IMR-90 (cell line): ENCODE measurements at places on chromosomes 2 and 18.

DNA sequence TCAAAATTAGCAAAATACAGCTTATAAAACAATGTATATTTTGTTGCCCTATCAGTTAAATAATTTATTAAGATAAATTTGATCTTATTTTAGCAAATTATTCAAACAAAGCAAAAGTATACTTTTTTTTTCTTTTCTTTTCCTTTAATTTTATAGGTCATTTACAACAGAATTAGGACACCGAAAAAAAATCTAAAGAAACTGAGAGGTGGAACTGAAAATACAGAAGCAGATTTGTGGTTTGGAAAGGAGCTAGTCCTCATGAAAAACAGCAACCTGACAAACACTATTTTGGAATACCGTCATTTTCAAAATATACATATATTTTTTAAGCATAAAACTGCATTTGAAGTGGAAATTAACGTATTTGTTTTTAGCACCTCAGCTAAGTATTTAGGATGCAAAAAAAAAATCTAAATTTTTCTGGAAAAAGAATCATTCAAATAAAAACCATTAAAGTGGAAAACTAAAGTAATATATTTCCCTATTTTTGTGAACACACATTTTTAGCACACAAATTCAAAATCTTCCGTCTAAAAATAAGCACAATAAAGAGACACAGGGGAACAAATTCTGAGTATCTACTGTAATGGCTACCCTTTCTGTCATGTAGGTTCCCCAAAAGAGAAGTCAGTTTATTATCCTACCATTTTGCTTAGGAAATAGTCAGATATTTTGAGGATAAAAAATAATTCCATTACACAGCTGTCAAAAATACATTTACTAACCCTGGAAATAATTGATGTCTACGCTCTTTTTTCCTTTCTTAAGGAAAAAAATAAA lies 2.7 kb downstream of the CCDC88A start:
- no peak for DNase-seq

DNA sequence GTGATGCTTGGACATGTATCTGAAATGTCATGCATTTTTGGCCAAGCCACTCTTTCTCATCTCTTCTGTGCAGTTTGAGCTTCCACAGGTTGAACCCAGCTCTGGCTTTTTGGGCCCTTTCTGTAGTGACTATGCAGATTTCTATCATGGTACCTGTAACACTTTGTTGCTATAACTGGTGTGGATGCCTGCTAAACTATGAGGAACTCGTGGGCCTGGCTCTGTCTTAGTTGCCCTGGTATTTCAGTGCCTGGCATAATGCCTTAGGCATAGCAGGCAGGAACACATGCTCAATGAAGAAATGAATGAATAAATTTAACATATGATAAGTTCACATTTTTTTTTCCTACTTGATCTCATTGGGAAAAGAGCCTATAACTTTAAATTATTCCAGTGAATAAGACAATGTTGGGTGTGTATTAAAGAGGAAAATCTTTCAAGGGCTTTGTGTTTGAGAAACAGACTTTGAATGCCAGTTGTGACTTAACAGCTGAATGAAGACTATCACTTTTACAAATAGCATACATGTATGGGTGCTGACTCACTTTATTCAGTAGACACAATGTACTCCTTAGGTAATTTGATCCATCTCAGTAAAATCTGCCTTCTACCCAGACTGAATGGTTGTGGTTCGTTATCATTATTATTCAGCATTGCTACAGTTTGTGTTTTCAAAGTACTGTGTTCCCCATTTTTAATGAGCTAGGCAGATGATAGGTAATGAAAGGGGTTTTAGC lies 86.4 kb upstream of the MAP4K3 start:
- DNase-seq, result peak; percentile 93

DNA sequence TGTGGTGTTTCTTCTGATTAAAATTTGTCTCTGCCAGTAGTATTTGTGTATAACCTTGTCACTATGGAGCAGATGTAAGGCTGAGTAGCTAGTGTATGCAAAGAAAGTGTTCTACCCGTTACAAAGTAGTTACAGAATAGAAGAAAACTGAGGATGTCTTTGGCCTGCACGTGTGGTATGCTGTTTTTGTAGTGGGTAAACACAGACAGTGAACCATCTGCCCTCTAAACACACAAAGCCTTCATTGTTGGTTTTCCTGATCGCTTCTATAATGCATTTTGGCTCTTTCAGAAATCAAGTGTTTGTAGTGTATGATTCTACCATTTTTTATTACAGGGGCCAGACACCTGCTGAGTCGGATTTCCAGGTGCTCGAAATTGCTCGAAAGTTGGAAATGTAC lies 61.5 kb downstream of the FARP2 start:
- no peak for DNase-seq

GRCh38 chr2:203453858-203454451 lies 81.1 kb downstream of the RAPH1 start:
- DNase-seq, result peak; percentile 72

- no peak for DNase-seq
Observed at GRCh38 chr2:106996171-106996769, 110.3 kb upstream of the ST6GAL2 start.

DNA sequence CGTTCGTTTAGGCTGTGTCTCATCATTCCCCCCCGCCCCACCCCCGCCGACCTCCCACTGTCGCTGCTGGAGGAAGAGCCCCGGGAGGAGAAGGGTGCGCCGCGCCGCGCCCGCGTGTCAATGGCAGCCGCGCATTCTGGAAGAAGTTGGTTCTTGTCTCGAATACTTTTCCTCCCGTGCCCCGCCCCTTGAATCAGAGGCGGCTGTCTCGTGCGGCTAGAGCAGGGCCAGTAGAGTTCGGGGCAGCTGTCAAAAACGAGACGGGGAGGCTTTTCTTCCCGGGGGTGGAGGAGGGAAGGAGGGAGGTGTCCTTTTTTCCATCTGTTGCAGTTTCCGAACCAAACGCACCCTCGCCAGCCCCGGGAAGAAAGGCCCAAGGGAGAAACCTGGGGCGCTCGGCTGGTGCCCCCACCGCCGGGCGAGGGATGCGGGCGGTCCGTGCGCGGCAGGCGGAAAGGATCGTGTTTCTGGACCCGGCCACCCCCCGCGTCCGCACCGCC lies 410 bp upstream of the TGIF1 start:
- DNase-seq, result no peak

DNA sequence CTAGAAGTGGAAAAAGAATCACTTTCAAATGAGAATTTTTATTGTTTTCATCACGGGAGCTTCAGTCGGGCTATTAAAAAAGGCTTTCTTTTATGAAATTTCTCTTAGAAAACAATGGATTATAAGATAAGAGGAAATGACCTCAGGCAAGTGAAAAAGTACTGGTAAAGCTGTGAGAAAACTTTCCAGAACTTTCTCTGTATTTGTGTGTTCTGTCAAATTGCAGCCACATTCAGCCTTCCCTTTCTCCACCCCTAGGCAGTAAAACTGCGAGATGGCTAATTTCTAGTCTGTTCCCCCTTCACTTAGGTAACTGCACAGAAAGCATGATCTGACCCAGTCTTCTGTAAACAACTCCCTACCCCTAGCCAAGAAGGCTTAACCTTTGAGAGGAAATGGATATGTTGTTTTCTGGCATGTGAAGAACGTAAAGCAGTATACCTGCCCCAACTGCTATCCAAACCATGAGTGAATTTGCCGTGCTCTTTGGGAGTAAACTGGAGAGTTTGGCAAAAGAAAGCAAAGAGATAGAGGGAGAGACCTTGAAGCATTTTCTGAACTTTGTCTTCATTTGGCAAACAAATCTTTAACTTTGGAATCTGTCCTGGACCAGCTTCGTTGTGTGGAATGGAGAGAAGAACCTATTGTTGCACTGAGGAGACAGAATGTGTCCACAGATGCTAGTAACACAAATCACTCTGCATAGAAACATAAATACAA lies 105.4 kb downstream of the ETAA1 start:
- peak; percentile 33 for DNase-seq

GRCh38 chr2:207087046-207087902 lies 78.5 kb downstream of the KLF7 start:
- DNase-seq, result no peak

DNA sequence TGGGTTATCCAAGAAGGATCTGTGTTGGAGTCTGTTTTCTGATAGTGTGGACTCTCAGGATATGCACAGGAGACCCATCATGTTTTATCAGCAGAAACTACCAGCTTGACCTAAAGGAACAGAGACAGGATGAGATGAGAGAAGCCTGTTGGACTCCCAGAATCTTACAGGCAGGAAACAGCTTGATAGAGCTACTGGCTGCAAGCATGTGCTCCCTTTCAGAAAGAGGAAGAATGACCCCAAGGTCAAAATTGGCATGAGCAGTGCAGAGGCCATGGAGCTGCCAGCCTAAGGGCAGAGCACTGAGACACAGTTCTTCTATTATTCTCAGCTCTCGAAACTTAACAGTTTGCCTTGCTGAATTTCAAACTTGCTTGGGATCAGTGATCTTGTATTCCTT lies 135.2 kb upstream of the NFATC1 start:
- DNase-seq, result no peak

- DNase-seq, result no peak
Observed at GRCh38 chr2:186423481-186423880, 62.6 kb upstream of the ZC3H15 start.

GRCh38 chr2:36800381-36800780 lies 103.9 kb downstream of the VIT start:
- no peak for DNase-seq

DNA sequence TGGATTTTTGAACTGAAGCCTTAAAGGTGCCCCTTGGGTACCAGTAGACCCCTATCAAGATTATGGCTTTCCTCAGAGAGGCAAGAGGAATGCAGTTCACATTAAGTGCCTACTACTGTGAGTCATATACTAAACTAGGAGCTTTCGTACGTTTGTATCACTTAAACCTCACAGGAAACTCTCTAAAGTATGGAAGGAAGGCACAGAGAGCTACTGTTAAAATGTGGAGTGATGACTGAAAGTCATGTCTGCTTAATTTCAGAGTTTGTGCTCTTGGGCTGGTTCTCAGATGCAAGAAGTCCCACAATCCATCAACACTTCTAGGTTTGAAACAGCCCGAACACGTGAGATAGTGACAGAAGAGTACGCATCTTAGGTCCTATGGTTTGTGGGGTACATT lies 4.7 kb downstream of the PLCL1 start:
- DNase-seq, result no peak

GRCh38 chr2:180196419-180196977 lies 189.4 kb upstream of the CWC22 start:
- no peak for DNase-seq

DNA sequence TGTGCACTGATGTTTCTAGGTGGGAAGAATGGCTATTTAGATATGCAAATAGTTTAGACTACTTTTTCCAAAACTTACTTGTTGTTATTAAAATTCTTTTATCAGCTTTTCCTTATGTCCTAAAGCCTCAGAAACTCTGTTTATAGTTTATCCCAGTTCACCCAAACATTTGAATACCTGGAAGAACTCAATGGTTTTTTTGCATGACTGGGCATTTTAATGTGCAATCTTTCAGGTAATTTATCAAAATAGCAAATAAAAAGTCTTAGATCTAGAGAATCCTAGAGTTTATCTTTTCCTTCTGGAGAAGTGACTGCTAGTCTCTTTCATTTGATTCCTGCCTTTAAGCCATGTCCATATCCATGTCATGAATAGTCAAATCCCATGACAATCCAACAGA lies 9.6 kb upstream of the ADAM23 start:
- no peak for DNase-seq

DNA sequence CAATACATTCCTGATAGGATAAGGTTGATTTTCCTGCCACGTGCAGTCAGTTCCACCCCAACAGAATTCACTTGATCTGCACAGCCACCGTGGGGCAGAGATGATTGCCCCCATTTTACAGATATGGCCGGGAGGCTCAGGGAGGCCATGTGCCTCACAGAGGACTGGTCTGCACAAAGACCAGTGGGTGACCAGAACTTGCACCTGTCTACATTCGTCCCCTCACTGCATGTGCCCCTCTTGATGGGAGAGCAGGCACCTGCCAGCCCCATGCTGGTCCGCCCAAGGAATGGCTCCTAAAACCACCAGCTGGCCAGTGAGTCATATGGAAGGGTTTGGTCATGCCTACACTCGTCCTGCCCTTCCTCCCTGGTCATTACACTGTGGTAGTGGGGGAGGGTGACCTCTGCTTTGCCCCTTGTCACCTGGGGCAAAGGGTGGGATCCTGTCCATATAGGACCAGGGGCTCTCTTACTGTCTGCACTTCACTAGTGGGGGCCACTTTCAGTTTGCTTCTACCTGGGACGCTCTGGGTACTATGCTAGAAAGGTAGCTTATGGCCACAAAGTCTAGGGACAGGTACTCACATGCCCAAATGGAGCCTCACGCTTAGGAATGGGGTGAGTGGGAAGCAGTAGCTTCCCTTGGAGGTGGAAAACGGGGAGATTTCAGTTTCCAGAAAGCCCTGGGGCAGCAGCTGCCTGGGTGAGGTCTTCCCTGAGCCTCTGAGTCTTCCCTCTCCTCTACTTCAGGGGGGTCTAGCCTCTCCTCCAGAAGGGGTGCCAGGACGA lies 14.7 kb downstream of the RRM2 start:
- DNase-seq, result no peak

- no peak for DNase-seq
Observed at GRCh38 chr2:23135481-23136100, 249.4 kb upstream of the KLHL29 start.

- DNase-seq, result no peak
Observed at GRCh38 chr2:191526091-191526490, 151.8 kb upstream of the NABP1 start.

GRCh38 chr2:241868661-241869081 lies 858 bp upstream of the RTP5 start:
- no peak for DNase-seq

- no peak for DNase-seq
Observed at GRCh38 chr18:11669271-11669947, 19.7 kb upstream of the GNAL start.

DNA sequence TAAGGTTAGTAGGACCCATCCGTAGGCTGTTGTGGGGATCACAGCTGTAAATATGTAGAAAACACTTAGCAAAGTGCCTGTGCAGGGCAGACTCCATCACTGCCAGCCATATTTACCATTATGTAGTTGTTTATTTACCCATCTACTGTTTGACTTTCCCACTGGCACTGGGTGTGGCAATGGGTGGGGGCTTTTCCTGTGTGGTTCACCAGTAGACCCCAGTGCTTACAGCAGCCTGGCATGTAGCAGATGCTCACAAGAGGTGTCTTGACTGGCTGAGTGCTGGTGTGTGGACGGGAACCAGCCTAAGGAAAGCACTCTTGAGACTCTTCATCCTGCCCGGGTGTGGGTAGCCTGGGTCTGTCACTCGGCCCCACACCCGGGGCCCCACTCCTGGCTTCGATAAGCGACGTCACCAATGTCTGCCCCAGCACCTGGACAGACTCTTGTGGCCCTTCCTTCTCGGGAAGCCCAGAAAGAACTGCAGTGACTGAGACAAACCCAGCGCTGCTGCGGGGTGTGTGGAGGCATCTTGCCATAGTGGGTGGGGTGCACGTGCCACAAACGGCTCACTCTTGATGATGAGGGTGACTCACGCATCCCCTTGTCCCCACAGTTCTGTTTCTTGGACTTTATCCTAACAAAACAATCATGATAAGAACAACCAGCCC lies 78.3 kb downstream of the HDAC4 start:
- peak; percentile 77 for DNase-seq
